ENCODE measurements at places on chromosomes 7 and 10.

- DNase-seq: no peak
Observed at GRCh38 chr7:100185726-100186125, 8.0 kb downstream of the STAG3 start.

- no peak for DNase-seq
Observed at GRCh38 chr10:12062754-12063482, 5.8 kb upstream of the DHTKD1 start.

DNA sequence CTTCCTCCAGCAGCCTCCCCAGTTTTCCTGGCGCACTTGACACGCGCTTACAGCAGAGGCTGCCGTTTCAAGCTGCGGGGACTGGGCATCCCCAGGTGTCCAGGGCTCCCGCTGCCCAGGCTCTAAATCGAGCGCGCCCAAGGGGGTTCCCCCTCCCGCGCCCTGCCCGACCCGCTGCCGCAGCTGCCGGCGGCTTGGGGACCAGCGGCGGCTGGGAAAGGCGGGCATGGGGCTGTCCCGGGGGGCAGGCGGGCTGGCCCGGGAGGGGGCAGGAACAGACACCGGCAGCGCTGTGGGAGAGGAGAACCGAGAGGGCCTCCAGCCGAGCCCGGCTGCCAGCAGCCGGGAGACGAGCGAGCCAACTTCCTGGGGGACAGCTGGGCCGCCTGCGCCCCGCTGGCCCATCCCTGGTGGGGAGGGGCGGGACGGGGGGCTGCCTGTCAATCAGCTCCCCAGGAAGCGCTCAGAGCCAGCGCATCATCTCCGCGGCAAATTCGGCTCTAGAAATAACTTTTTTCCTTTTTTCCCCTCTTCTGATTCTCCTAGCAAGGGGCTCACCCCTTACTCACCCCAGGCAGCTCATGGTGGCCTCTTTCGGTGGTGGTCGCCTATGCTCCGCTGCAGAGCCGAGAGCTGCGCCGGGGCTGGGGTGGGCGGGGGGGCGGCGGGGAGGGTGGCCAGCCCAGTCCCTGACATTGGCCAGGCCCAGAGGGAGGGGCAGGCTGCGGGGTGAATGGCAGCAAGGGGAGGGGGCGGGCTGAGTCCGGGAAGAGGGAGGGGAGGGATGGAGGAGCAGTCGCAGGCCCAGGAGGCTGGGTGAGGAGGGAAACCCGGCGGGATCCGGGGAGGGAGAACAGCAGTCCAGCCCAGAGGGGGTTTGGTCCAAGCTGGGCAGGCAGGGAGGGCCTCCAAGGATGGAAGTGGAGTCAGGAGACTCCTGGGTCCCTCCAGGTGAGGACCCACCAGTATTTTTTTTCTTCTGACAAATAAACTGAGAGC lies 14.7 kb downstream of the GRID2IP start:
- no peak for DNase-seq

DNA sequence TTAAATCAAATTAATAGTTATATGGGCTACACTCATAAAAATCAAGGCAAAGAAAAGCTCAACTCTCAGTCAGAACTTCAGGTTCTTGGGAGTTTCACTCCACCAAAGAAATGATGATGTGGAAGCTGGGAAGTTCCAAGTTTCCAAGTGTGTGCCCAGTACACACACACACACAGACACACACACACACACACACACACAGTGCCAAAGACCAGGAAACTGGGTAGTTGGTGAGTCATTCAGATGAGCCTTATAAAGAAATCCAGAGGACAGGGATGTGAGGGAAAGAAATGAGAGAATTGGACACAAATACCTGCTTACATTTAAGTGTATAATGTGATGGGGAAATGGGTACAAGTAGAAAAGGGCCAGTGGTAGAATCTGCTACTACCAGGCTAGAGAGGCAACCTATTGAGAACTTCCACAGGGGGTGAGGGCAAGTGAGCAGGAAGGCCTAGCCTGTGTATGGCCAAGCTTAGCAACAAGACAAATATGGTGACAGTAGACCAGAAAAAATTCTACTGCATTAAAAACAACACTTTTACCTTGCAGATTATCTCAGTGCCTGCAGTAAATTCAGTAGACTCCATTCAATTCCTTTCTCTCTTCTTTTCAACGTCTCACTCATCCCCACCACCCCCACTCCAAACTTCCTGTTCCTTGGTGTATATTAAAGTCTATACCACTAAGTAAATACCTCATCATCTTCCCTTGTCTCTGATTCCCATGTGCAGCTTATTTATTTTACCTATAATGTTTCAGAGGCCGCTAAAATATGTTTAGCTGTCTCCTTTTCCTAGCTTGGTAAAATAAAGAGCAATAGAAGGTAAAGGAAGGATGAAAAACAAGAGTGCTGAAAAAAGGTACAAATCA lies 95.0 kb downstream of the CABCOCO1 start:
- DNase-seq: no peak

DNA sequence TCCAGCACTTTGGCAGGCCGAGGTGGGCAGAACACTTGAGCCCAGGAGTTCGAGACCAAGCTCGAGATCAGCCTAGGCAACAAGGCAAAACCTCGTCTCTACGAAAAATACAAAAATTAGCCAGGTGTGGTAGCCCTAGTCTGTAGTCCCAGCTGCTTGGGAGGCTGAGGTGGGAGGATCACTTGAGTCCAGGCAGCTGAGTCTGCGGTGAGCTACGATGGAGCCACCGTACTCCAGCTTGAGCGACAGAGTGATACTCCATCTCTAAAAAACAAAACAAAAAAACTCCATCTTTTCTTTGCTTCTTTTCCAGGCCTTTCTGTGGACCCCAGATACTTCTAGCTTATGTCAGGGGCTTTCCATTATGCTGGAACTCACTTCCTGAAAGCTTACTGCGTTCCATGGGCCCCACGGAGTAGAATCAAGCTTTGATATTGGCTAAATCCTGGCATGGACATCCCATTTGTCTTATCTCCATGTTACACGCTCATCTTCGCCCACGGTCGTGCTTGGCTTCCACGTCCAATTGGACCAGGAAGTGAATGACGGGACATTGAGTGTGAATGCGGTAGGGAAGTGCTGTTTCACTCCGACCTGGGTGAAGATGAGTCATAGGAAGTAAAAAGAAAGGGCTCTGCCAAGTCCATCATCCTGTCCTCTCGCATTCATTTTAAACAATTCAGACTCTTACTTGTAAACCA lies 45.7 kb downstream of the FAM171A1 start:
- no peak for DNase-seq

GRCh38 chr10:5434017-5434753 lies 21.8 kb downstream of the NET1 start:
- DNase-seq: no peak

DNA sequence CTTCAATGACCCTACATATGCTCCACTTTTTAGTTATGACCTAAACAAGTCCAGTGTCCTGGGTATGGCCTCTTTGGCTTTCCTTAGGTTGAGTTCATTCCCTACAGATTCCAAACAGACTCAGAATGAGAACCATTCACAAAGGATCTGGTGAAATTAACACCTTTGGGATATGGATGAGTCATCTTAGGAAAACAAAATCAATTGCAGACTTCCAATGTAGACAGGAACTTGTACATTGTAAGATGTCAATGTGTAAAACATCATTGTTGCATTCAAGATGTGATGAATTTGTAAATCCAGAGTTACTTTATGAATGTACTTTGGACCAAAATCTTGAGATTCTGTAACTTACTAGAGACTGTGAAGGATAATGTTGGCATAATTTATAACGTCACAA lies 43.4 kb upstream of the HECTD2 start:
- no peak for DNase-seq

DNA sequence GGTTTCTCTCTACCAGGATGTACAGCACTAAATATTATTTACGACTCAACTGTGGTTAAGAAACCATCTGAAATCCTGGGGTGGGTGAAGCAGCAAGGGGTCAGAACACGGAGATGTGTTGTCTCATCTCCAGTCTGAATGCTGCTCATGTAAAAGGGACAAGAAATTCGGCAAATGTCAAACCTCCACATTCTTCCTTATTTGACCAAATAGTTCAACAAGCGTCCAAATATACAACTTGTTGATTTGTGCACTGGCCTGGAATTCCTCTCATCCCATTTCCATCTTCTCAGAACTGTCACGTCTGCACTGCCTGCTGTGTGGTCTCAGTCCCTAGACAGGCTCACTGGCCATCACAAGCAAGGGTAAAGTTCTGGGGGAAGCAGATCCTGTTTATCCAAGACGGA lies 520.0 kb downstream of the PARD3 start:
- no peak for DNase-seq

GRCh38 chr10:75261813-75262705 lies 26.3 kb upstream of the COMTD1 start:
- no peak for DNase-seq

- DNase-seq: no peak
Observed at GRCh38 chr7:148255333-148255732, 335.2 kb upstream of the C7orf33 start.

GRCh38 chr7:108358553-108358952 lies 97.7 kb downstream of the NRCAM start:
- DNase-seq: no peak

- DNase-seq: no peak
Observed at GRCh38 chr7:50274361-50274760, 30.2 kb upstream of the IKZF1 start.

- no peak for DNase-seq
Observed at GRCh38 chr7:64887756-64888508, 15.1 kb upstream of the ZNF273 start.

- no peak for DNase-seq
Observed at GRCh38 chr7:4794591-4795350, 19.3 kb downstream of the AP5Z1 start.

DNA sequence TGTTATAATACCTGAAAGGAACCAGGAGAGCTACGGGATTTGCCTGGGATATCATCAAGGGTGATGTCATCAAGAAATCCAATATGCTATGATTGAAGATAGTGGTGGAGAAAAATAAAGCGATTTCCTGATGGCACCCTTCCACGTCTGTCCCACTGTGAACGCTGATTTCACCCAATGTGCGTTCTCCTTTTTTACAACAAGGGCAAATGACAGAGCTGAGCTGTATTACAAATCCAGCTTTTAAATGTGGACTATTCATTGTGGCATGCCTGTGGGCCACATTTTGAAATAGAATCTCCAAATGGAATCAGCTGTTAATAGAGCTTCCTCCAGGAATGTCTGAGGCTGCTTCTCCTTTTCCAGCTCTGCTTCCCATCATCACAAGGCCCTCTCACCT lies 23.3 kb downstream of the SLC13A4 start:
- DNase-seq: no peak

GRCh38 chr7:94417901-94418300 lies 23.2 kb downstream of the COL1A2 start:
- DNase-seq: no peak

DNA sequence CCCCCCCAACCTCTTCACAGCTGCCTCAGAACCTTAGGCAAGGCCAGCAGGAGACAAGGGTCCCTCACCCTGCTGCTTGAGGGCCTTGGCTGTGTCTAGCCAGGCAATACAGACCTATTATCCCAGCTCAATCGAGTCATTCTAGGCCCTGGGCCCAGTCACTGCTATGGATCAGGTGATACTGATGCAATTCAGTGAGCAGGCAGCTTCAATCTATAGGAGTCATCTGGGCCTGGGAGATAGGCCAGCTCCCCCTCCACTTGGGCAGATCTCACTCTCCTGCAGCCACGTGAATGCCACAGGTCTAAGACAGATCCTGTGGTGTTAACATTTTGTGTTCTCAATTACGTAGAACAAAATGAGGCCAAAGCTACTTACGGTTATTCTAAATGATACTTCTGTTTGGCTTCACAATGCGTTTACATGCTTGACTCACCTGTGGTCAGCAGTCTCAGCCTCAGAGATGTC lies 68.0 kb upstream of the LRRC4 start:
- no peak for DNase-seq

GRCh38 chr7:130988443-130988842 lies 254.4 kb upstream of the KLF14 start:
- DNase-seq: peak; percentile 57

DNA sequence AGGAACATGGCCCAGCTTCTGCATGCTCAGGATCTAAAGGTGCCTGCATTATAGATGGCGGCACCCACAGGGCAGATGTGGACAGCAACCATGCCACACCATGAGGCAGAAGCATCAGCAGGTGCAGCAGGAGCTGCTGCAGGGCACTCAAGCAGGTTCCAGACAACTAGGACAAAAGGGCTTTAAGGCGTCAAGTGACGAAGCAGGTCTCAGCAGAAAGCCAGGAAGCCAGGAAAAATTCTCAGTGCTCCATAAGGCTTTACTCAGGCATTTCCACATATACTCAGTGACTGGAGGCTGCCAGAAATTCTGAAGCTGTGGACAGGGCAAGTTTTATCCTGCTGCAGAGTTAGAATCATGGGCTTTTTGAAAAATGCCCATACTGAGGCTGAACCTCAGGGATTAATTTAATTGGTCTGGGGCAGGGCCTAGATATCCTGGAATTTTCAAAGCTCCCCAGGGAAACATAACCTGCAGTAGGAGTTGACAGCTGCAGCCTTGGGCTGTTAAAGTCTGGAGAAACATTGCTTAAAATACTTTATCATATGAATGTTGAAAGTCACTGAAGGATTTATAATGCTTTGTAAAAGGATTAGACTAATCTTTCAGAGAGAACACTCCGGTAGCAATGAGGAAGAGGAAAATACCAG lies 68.1 kb upstream of the RNF148 start:
- no peak for DNase-seq

- no peak for DNase-seq
Observed at GRCh38 chr10:114188001-114188400, 8.8 kb downstream of the TDRD1 start.

GRCh38 chr7:29400437-29400836 lies 163.2 kb upstream of the PRR15 start:
- no peak for DNase-seq

GRCh38 chr7:40429826-40430225 lies 295.0 kb downstream of the SUGCT start:
- no peak for DNase-seq

DNA sequence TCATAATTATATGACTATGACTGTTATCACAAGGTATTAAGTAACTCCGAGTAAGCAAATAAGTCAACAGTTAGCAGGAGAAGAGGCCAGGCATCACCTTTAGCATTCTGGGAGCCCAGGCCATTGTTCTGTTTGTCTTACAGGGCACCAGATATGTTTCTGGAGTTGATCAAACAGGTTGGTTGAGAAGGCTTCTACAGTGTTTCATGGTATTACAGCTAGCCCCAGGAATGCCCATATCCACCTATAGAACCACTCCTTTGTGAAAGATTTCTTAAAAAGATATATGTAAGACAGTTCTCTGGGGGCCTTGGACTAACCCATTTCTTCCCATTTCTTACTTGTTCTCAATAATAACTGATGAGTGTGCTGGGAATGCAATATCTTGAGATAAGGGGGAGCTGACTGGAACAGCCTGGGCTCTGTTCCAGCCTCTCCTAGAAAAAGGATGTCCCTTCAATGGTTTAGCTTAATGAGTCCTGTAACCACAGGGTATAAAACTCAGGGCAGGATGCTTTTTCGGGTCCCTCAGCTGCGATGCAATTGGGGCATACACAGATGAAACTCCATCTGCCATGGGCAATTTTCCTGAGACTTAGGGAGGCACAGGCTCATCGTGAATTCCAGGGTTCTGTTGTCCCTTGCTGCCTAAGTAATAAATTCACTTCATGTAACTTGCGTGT lies 286.4 kb downstream of the BAMBI start:
- DNase-seq: no peak
